ENCODE measurements at places on chromosomes 1 and 21.

DNA sequence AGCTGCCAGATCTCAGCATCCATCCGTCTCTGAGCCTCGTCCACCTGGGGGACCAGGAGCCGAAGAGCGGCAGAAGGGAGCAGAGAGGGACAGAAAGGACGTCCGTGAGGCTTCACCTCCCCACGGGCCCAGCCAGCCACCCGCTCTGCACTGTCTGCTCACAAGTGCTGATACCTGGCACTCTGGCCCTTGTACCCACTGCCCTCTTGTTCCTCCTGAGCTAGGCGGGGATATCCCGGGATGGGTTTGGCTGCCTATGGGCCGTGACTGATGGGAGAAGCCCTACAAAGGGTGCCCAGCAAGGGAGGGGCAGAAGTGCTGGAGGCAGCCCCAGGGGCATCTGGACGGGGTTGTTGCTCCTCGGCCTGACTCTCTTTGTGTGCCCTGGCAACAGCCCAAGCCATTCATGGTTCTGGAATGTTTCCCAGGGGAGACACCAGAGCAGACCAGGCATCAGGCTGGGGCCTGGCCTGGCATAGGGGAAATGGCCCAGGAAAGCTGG lies 57.6 kb downstream of the LDLRAD2 start:
- peak; percentile 12 for DNase-seq

GRCh38 chr1:4062992-4063391 lies 162.9 kb upstream of the C1orf174 start:
- DNase-seq: no peak

DNA sequence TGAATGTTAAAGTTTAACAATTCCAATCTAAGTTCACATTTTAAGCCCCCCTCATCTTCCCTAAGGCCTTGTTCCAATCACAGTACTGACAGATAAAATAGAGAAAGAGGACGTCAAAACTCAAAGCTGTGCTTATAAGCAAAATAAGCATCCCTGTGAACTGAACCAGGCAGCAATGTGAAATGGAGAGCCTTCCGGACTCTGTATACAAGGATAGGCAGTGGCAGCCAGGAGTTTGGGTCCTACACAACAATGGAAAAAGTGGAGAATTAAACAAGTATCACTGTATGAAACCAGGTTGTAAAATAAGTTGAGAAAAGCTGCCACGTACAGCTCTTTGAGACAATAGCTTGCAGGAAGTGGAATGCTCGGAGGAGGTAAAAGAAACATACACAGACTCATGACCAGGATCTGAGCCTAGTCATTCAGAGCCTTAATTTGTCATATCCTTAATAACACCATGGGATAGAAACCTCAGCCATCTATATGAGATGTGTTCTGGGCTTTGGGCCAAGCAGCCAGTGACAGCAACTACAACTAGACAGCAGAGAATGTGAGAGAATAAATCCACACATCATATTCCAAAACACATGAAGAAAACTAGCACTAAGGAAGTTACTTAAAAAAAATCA lies 55.2 kb upstream of the PALMD start:
- no peak for DNase-seq

- no peak for DNase-seq
Measured at GRCh38 chr1:23673086-23673813, 18.4 kb upstream of the RPL11 start.

DNA sequence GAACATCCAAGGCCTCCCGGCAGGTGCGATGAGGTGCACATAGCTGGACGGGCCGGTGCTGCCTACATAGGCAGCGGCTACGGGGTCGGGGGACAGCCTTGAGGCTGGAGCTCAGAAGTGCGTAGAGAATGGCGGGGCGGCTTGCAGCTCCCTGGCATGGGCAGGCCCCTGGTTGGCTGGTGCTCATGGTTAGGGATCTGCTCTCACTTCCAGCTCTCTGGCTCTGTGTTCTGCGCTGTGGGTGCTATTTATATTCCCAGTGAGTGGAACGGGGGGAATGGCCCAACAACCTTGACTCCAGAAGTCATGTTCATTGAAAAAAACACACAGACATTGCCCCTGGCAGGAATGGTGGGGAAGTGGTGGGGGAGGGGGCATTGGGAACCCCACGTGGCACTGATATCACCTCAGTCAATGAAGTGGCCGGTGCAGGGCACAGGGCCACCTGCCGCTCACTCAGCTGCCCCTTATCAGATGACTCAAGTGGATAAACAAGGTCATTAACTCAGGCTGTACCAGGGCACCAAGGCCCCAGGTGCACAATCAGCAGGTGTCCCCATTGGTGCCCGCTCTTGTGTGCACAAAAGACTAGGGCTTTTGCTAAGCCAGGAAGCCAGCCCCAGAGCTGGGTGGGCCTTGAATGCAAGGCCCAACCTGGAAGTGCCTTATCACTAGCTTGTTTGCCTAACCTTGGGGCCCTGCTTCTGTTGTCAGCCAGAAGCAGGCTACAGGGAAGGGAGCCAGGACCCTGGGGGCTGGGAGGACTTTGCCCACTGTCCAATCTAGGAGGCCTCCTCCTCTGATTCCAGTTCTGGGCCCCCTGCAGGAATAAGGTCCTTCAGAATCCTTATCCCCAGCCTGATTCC lies at the start of gene NR0B2:
Gene NR0B2 (minus strand): TSS at position 222 of the 866 bp plus-strand sequence. CDS start 35 bp downstream, at position 187.
- no peak for DNase-seq

- DNase-seq: no peak
Measured at GRCh38 chr1:94395748-94396309, 22.4 kb upstream of the ABCD3 start.

- no peak for DNase-seq
Measured at GRCh38 chr21:43758111-43758641, 17.9 kb downstream of the CSTB start.

DNA sequence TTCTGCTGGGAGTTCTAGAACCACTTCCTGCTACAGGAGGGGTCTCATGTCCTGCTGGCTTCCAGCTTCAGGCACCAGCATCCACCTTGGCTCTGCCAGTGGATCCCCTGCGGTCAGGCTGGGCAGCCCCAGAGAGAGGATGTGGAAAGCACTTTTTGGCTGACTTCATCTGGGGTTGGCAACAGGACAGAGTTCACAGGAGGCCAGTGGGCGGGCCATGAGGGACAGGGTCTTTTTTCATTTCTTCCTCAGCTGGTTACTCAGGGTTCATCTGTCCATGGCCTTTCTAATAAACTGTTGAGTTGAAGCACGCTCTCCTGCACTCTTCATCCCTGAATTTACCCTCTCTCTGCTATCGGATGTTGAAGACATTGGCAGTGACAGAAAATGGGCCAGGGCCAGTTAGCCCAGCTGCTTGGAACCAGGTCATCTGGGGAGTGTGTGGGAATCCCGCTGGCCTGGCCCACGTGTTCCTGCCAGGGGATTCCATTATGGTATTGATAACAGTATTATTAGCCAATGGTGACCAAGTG lies 45.2 kb downstream of the RPS6KA1 start:
- no peak for DNase-seq

DNA sequence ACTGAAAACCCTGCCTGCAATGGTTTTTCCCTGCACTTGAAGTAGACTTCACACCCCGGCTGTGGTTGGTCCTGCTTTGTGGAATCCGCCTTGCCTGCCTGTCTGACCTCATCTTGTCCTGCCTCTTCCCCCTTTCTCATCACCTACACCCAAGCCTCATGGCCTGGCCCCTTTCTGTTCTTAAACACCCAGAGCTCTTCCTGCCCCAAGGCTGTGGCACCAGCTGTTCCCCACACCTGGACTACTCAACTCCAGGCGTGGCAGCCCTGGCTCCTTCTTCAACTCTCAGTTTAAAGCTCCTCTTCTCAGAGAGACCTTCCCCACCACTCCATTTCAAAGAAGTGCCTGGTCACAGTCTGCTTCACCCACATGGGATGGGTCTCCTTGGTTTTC lies 27.0 kb downstream of the KIAA1614 start:
- no peak for DNase-seq

- DNase-seq: no peak
Measured at GRCh38 chr1:67839826-67840225, 6.6 kb upstream of the GNG12 start.

DNA sequence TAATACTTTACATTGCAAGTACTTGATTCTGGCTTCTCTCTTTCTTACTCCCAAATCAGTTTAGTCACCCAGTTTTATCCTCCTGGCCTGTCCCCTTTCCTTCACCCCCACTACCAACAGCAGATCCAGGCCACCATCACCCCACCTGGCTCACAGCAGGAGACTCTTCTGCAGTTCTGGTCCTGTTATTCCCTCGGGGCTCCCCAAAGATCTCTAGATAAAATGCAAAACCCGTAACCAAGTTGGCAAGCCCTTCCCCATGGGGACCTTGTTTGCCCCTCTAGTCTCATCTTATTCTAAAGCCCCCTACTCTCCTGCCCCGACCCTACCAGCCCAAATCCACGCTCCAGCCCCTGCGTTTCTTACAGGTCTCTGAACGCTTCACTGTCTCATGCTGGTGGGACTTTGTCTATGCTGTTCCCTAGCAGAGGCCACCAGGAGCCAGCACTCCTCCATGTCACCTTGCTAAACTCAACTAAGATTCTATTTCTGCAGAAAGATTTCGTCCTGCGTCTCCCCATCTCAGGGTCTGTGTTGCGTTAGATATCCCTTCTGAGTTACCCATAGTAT lies 4.0 kb downstream of the ABCG1 start:
- no peak for DNase-seq

- no peak for DNase-seq
Measured at GRCh38 chr1:31580513-31580870, 4.2 kb downstream of the TINAGL1 start.

GRCh38 chr1:80059940-80060339 lies 1053.4 kb upstream of the ADGRL4 start:
- no peak for DNase-seq

DNA sequence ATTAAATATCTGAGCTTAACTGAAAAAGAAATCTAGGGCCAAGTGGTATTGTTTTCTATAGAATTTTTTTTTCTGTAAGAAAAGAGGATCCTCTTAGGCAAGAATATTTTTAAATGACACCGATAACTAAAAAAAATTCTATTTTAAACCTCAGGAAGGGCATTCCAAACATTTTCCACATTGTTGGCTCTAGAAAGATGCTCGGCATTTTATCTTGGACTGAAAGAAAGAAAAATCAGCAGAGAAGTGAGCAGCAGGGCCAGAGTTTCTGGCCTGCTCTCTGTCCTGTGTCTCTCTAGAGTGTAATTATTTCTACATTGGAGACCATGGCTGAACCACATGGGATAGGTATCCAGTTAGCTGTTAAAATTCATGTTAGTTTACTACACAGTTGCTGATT lies 192.5 kb upstream of the GREM2 start:
- DNase-seq: no peak

DNA sequence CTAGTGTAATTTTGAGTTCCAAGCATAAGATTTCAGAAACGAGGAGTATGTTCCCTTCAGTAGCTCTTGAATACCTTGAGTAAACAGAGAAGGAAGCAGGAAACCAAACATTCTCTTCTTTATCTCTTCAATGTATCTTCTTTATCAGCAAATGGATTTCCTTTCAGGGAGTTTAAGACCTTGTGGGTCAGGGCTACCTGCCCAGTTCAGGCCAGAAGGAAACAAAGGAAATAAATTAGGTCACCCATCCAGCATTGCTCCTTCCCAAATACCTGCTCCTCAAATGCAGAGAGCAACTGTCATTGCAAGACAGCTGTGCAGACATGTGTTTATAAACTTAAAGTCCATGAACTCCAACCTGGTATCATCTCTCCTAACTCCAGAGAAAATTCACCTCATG lies 130.1 kb upstream of the SOD1 start:
- DNase-seq: no peak

DNA sequence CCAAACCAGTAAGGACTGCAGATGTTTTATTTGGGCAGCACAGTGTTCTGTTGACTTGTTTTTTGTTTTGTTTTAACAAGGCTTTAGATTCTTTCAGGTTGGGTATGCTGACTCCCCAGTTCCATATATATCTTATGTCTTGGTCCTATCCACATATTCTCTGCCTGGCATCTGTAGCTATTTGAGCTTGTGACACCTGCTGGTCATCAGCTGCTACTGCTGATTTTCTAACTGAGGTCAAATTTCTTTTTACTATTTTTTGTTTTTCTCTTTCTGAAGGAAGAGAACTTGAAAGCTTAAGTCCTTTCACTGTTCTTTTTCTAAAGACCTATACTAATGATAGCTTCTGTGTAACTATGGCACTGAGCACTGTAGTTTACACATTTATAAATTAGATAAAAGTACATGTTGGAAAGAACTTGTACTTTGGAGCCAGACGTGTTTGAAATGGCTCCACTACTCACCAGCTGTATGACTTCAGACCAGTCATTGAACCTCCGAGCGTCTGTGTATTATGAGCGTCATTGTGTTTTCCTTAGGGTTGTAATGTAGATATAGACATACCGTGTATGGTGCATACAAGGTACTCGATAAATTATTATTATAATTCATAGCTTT lies 109.4 kb downstream of the NRDC start:
- peak; percentile 28 for DNase-seq

DNA sequence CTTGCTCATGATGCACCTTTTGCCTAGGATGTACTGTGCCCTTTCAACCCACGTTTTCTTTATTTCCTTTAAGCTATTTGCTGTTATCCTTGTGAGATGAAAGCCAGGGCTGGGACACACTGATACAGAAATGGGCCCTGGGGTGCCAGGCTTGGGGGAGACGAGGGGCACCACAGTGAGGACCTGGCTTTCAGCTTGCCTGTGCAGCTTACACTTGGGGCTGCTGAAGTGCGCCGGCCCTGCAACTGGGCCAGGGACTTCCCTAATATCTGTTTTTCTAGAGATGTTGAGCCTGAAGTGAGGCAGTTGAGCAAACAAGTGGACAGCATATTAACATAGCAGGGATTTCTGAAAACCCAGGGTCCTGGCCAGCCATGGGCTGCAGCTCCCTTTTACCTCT lies 42.5 kb upstream of the SLC19A1 start:
- no peak for DNase-seq

GRCh38 chr1:118992868-118993699 lies 4.9 kb upstream of the TBX15 start:
- DNase-seq: peak; percentile 82

- no peak for DNase-seq
Measured at GRCh38 chr1:222171005-222171404, 376.9 kb downstream of the HHIPL2 start.

- DNase-seq: no peak
Measured at GRCh38 chr1:62227496-62227895, 32.8 kb downstream of the L1TD1 start.

- DNase-seq: no peak
Measured at GRCh38 chr1:12185918-12186678, 19.3 kb downstream of the TNFRSF1B start.

- DNase-seq: no peak
Measured at GRCh38 chr1:150109586-150109985, 40.1 kb upstream of the PLEKHO1 start.

All from retina (tissue), 1 donor.